HEK293T (cell line): ENCODE measurements at places on chromosomes 2 and 18.

DNA sequence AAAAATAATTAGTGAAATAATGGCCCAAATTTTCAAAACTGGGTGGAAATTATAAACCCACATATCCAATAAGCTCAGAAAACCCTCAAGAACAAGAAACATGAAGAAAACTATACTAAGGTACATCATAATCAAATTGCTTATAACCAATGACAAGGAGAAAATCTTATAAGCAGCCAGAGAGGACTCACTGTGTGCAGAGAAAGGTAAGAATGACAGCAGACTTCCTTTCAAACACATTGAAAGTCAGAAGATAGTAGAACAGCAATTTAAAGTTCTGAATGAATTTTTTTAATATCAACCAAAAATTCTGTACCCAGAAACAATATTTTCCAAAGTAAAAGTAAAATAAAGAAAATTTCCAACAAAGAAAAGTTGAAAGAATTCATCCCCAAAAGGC, 197.7 kb upstream of the RAB12 start:
- DNase-seq = no peak

DNA sequence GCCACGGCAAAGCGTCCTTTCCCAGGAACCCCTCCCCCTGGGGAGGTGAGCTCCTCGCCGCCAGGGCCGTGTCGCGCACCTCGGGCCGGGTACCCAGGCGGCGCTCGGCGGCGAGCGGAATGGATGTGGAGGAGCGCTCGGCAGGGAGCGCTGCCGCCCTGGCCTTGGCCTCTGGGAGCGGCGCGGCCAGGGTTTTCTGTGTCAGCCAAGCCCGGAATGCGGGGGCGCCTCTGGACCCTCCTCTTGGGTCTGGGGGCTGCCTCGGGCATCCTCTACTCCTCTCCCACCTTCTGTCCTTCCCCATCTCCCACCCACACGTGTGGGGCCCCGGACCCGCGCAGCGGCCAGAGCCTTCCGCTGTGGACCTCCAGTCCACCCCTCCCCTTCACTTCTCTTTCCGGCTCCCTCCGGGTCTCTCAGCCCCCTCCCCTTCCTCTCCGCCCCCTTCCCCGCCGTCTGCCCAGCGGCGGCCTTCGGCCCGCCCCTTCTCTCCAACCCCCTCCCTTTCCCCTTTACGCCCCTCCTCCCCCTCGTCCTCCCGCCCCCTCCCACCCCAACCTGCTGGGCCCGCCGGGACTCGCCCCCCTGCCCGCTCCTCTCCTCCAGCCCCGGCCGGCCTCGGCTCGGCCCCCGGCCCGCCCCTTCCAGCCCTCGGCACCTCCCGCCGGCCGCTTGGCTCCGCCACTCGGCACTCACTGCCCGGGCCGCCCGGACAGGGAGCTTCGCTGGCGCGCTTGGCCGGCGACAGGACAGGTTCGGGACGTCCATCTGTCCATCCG, at the start of gene MERTK:
TSS of gene MERTK (plus strand) at position 684 of the 779 bp plus-strand sequence. CDS start 129 bp downstream, outside the sequence.
- peak; percentile 90 for DNase-seq

DNA sequence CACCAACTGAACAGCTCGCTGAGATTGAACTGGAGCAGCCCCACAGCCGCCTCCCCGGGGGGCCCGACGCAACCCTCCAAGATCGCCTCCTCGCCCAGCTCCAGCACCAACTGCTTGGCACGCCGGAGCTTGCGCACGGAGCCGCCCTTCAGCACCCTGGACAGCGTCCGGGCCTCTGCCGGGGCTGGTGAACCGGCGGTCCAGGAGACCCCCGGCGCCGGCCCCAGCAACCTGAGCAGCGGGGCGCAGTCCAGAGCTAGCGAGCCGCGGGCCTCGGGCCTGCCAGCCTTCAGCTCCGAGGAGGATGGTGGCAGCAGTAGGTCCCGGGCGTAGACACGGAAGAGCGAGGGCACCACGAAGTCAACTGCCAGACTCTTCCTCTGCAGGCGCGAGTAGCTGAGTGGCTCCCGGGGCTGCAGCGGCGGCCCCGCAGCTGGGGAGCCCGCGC, 1.2 kb downstream of the ALK start:
- peak; percentile 59 for DNase-seq

DNA sequence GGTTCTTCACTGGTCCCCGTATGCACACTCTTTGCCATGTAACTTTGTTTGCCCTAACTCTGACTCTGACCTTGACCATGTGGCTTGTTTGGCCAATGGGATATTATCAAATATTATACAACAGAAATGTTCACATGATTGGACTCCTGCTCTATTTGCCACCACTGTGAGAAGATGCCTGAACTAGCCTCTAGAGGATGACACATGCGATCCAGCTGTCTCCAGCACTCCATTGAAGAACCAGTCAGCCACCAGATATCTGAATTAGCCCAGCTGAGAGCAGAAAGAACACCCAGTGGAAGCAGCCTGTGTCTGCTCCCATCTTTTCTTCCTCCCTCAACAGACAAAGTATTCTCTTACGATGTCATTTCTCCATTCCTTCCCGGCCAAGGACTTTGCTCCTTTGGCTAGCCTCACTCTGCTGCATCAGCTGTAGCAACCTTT, 412.1 kb downstream of the IRS1 start:
- DNase-seq = no peak

DNA sequence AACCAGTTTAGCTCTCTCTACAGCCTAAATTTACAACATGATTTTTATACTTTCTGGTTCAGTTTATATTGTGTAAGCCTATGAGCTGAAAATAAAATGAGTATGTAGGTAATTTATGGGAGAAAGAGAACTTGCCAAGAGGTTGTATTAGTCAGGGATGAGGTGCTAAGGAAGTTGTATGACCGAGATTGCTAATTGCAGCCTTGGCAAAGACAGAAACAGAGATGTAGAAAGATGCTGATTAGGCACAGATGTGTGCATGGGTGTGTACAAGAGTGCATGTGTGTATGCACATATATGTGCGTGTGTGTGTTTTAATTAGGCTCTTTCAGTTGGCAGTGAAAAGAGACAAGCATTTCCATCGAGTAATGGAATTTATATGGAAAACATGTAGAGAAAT, 213.9 kb downstream of the FBXO15 start:
- no peak for DNase-seq

GRCh38 chr2:206164261-206164862, 4.7 kb downstream of the EEF1B2 start:
- peak; percentile 33 for DNase-seq

DNA sequence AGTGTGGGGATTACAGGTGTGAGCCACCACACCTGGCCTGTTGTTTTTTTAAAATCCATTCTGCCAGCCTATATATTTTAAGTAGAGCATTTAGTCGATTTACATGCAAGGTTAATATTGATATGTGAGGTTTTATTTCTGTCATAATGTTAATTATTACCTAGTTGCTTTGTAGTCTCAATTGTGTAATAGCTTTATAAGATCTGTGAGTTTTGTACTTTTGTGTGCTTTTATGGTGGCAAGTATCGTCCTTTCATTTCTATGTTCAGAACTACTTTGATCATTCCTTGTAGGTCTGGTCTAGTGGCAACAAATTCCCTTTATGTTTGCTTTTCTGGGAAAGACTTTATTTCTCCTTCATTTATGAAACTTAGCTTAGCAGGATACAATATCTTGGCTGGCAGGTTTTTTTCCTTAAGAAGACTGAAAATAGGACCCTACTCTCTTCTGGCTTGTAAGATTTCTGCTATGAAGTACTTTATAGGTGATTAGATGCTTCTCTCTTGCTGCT, 51.0 kb upstream of the FAM117B start:
- DNase-seq = no peak

DNA sequence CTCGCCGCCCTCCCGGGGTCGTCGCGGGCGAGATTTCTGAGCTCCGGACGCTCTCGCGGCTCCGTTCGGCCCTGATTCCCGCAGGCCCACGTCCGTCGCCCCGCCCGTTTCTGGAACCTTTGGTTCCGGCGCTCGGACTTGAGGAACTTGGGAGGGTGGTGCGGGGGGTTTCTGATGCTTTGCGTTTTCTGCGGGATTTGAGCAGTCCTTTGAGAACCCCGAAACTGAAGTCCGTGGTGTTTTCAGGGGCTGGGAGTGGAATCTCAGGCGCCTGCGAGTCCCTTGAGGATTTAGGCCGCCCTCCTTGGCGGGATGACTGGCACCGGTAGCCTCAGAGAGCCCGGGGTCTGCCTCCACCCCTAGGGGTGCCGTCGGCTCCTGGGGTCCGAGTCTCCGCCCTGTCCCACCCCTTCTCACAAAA, 336 bp downstream of the THNSL2 start:
- no peak for DNase-seq

DNA sequence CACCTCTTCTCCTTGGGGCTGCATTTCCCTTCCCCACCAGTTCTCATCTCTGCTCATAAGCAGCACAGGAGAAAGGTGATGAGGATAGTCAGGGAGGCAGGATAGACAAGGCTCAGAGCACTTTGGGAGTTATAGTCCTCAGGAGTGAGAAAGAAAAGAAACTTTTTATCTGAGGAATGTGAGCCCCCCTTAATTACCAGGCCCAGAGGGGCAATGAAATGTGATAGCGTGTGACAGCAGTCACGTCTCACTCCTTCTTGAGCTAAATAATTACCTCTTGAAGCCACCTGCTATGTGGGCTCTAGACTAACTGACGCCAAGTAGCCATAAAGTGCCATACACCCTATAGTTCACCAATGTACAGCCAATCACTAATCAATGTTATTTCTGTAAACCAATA, 105.8 kb downstream of the SPP2 start:
- peak; percentile 14 for DNase-seq

- no peak for DNase-seq
Observed at GRCh38 chr2:239206042-239206441, 194.8 kb downstream of the HDAC4 start.
